ENCODE measurements at places on chromosomes 12 and 14.

- DNase-seq = no peak
Measured at GRCh38 chr12:49582850-49583249, 14.9 kb upstream of the MCRS1 start.

DNA sequence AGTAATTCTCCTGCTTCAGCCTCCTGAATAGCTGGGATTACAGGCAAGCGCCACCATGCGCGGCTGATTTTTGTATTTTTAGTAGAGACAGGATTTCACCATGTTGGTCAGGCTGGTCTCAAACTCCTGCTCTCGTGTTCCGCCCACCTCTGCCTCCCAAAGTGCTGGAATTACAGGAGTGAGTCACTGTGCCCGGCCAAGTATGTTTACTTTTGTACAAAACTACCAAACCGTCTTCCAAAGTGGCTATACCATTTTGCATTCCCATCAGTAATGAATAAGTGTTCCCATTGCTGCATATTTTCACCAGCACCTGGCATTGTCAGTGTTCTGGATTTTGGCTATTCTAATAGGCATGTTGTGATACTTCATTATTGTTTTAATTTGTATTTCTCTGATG is 8.4 kb upstream of the KRT6A start:
- DNase-seq = no peak

GRCh38 chr12:103547929-103548328 is 39.1 kb upstream of the STAB2 start:
- DNase-seq = no peak

DNA sequence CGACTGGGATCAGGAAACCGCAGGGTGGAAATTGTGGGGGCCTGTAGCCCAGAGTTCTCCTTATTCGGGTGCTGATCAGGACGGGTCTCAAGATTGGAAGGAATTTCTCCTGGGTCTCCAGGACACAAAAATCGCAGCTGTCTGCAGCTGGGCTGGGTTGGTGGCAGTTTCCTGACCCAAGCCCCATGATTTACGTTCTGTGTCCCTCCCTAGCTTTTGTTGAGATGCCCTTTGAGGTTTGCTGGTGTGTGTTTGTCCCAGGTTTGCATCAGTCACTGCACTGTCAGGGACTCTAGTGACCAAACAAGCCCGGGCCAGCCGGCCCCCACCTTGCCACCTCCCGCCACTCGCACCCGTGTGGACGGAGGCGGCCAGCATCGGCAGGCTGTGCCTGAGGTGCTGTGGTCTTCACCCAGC is 89.5 kb downstream of the FBXL14 start:
- DNase-seq = no peak

- no peak for DNase-seq
Measured at GRCh38 chr12:102891756-102892155, 25.3 kb downstream of the PAH start.

All from fibroblast of skin of scalp (primary cell).